ENCODE measurements at places on chromosomes 3 and 15.

GRCh38 chr3:87614998-87615397 lies 338.6 kb upstream of the POU1F1 start:
- DNase-seq, result no peak

GRCh38 chr3:141796889-141797781 lies 33.9 kb downstream of the GRK7 start:
- DNase-seq, result peak; percentile 39

DNA sequence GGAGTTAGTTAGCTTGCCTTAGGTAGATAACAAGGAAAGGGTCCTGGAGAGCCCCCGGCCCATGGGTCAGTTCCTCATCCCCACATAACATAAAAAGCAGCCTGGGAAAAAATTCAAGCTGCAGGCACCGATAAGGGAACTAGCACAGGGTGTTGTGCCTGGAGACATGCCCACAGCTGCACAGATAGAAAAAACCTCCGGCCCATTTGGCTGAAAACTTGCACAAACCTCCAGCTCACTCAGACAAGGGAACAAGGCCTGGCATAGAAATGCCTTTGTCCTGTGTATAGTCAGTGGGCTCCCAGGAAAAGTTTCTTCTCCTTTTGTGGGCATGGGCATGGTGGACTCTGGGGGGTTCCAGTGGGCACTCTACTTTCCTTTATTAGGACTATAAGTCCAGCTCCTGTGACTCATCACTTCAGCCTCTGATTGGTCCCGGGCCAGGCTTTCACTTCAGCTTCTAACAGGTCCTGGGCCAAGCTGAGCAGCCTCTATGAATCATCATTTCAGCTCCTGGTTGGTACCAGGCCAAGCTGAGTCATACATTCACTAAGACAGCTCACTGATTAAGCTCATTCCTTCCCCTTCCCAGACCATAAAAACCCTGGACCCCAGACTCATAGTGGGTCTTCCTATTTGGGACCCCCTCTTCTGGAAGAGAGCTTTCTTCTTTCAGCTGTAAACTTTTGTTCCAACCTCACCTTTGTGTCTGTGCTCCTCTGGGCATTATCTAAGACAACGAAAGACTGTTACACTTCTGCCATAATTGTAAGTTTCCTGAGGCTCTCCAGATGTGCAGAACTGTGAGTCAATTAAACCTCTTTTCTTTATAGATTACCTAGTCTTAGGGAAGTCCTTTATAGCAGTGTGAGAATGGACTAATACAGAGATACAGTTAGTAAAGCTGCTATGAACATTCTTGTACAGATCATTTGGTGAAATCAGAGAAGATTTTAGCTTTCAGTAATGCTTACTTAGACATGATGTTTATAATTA lies 348.0 kb upstream of the DPPA4 start:
- no peak for DNase-seq

DNA sequence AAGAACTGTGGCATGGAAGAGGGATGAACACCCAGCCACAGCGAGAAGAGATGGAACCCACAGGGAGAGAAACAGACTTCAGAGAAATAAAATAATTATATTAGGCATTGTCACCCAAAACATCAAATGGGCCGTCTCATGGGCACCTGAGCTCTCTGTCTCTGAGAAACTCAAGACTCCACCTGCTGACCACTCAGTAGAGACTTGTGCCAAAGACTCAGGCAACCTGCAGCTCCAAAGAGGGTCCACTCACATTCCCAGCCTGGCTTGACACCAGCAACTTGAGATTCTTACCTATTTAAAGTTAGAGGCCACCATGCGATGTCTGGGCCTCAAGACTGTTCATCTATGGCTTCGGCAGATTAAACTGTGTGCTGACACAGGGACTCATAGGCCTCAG lies 12.0 kb downstream of the SEMA5B start:
- no peak for DNase-seq

GRCh38 chr3:46656778-46657556 lies 36.5 kb downstream of the ALS2CL start:
- no peak for DNase-seq

DNA sequence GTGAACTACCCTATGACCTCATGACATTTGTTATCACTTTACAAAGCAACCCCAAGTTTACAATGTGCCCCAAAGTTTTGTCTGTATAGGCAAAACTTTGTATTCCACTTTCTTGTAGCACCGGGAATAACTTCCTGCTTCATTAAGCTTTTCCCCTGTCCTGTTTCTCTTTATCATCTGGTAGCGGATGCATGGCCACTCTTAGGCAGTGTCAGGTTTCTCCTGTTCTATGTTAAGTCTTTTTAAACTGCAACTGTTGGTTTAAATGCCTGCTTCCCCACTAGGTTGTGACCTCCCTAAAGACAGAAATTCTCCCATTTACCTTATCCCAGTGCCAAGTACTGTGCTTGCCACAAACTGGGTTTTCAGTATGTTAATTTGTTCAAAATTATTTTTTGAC lies 433.6 kb upstream of the DPH6 start:
- no peak for DNase-seq

- no peak for DNase-seq
Observed at GRCh38 chr3:62117903-62118548, 255.3 kb downstream of the FEZF2 start.

GRCh38 chr3:115693868-115694267 lies 70.6 kb downstream of the GAP43 start:
- no peak for DNase-seq

DNA sequence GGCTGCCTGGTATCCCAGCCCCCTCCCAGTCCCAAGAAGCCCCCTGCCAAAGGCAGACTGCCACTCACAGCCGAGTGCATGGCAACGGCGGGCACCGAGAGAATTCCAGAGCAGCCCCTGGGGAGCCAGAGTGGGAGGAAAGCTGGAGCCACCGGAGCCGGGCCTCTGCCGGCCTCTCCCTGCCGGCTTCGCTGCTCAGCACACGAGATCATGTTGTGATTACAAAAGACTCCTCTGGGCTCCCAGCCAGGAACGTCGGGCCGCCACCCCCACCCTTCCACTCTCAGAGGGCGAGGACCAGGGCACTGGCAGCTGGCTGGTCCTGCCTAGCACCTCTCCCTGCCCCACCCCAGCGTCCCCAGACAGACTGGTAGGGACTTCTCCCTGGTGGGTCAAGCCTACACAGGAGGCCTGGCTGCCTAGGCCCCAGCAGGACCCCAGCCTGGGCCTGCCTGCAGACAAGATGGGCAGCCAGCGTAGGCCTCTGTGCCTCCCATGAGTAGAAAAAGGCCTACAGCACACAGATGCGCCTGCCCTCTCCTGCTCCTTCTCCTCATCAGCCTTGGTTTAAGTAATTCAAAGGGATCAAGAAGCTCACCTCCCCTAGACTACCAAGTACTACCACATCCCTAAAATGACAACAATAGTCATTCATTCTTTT lies at the start of gene CCDC9B:
Gene CCDC9B (minus strand): TSS at position 200 of the 661 bp plus-strand sequence. CDS start 120 bp downstream, at position 80.
- peak; percentile 38 for DNase-seq

- DNase-seq, result no peak
Observed at GRCh38 chr3:128360705-128361271, 105.9 kb downstream of the DNAJB8 start.

GRCh38 chr15:74470631-74471395 lies 9.9 kb upstream of the UBL7 start:
- no peak for DNase-seq

DNA sequence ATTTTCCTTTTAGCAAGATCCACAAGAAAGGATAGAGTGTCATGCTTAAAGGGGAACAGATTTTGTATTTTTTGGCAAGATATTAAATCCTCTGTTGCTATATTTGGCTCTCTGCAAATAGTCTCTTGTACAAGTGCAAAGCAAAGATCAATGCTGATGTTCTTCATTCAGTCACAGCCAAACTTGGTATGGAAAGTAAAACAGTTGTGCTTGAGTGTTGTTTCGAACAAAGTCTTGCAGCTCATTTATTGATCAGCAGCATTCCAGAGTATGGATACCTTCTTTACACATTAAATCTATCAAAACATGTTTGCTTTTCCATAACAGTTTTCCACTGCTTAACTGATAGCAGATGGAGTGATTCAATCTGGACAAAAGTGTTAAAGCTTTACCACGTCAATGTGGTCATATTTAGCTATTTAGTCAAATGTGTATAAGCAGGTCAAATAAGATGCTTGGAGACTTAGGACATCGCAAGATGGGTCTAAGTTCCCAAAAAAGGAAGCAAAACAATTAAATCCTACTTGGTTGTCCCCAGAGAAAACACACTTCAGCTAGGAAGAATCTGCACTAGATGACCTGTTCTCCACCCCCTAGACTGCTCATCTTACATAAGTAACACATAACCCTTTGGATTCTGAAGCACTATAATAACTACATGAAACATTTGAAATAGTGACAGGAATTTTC lies 52.4 kb downstream of the VGLL3 start:
- DNase-seq, result no peak

DNA sequence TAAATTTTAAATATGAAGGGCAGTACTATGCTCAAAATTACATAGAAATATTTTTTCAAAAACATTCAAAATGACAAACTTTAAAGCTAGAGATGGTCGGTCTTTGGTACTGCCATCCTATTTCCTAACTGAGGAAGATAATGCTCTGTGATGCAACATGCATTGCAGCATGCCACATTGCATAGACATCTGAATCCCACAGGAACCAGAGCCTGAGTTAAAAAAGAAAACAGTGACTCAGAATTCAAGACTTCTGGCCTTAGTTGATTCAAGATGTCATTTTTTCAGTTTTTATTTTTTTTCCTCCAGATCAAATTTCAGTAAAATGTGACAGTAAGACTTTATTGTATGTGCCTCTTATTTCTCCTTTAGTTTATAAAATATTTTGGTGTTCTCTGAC lies 33.1 kb downstream of the TP63 start:
- no peak for DNase-seq

Measured in right renal cortex interstitium (tissue), 3 donors.